ENCODE measurements at places on chromosomes 1 and 21. TPM values are rescaled to one million over a fixed set of nuclear protein-coding genes. Genes with fewer than 3 reads are reported as not detected.

The DCST1 gene
- total RNA-seq, result not detected

- DNase-seq, result no peak
These were observed 22.8 kb downstream of the KIAA1614 start for GRCh38 chr1:180935326-180936109.

GRCh38 chr1:19341201-19342061, 29.3 kb downstream of the SLC66A1 start:
- peak; percentile 88 for DNase-seq

The PIGV gene
- total RNA-seq, result 23.9 TPM

DNA sequence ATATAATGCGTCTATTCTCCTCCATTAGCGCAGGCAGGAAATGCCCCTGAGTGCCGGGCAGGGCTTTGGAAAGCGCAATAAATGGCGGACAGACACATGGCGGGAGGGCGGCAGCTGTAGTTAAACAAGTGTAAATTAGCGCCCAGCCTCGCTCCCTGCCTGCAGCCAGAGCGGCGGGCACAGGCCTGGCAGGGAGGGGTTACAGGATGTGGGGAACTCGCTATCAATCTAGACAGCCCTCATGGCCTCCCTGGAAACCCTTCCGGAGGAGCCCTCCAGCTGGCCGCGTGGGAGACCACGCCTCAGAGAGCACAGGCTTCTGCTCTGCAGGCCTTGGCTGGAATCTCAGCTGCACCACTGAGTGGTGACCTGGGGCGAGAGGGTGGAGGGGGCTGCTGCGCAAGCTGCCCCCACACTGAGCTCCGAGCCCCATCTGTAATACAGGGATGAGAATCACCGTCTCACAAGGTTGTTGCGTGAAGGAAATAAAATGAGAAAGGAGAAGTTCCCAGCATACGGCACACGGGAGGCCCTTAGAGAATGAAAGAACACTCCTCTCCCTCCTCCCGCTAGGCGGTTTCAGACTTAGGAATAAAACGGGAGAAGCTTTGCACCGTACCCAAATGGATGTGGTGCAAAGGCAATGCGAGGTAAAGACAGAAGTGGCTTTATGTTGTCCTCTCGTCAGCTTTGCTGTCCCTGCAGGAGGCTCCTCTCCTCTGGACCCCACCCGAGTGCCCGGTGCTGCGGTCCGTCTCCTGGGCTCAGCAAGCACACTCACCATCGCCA, 167.2 kb upstream of the POU3F1 start:
- peak; percentile 22 for DNase-seq

DNA sequence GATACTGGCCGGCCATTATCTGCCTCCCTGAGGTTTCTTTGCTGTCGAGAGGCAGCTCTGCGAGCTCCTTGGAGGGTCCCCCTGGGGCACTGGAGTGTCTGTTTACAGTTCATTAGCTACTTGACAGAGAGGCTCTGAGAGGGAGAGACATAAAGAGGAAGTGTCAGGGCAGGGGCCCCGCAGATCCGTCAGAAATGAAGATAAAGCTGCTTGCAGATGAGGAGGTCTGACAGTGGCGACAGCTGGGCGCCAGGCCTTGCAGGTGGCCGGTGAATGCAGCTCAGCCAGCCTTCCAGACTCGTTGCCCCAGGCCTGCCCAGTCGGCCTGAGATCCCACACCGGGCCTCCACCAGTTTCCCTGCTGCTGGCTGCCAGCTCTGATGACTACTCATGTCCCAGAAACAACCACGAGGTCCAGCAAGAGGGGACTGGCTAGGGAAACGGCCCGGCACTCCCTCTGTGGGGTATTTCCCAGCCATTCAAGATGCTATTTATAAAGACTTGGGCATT, 84.7 kb downstream of the DISP3 start:
- DNase-seq, result no peak

GRCh38 chr1:80639777-80640533, 1160.8 kb upstream of the ADGRL2 start:
- no peak for DNase-seq

- no peak for DNase-seq
These were observed 56.1 kb downstream of the DNTTIP2 start for GRCh38 chr1:93822730-93823425.

The ITPKB gene
- total RNA-seq, result 40.8 TPM

The CELA2A gene
- not detected for total RNA-seq

DNA sequence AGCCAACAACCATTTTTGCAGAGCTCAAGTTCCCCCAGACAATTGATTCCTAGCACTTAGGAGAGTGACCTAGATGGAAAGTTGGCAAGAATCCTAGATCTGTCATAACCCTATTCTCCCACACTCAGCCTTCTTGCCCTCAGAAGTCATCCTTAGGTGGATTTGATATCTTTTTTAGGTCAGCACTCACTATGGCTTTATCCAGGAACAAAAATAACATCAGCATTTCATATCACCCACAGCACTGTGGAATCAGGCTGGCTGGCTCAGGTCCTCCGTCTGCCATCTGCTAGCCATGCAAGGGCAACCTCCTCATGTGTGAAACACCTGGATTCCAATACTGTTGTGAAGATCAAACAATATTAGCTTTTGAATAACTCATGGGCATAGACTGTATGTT, 6.0 kb downstream of the DPT start:
- DNase-seq, result no peak

DNA sequence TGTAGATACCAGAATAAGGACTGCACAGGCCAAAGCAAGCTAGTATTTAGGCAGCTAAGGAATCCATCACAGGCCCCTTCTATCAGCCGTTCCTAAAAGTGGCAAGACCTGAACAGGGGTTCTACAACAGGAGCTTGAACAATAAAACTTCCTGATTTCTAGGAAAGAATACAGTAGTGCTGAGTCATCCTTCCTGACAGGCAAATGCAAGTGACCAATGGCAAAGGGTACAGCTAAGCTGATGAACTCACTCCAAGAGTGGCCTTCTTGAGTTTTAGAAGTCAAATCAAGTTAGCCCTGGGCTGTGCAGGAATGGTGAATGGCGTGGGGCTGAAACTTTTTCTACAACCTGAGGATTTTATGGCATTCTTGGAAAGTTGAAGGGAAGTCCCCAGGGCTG, 112.9 kb downstream of the GREM2 start:
- no peak for DNase-seq

DNA sequence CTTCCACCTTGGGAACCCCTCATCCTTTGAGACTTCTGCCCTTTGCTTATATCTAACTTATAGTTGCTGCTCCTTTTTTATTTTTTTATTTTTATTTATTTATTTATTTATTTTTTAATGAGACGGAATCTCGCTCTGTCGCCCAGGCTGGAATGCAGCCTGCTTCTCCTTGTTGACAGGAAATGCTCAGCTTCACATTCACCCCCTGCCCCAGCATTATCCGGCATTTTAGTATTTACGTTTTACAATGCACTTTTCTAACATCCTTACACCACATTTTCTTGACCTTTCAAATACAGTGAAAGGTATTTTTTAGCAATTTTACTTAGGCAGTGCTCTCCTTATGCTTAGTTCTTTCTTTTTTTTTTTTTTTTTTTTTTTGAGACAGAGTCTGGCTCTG, 14.9 kb downstream of the CXADR start:
- no peak for DNase-seq

DNA sequence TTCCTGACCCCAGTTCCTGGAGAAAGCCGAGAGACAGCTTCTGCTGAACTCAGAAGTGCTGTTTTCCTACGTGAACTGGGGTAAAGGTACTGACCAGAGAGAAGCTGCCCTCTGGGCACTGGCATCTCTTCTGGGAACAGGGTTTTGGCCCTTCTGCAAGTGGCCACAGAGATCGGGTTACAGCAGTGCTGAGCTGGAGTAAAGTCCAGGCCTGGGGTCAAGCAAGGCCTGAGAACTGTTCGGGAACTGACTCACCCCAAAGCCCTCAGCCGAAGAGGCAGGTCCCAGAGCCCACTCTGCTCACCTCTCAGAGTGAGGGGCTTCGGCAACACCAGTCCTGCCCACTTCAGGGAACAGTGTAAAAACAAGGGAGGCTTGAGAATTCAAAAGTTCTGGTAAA, 177.2 kb upstream of the RUNX1 start:
- no peak for DNase-seq

GRCh38 chr1:218537122-218537913, 192.2 kb downstream of the TGFB2 start:
- DNase-seq, result no peak

- no peak for DNase-seq
These were observed 117.5 kb downstream of the PRDM16 start for GRCh38 chr1:3186526-3186921.

All from activated CD8-positive, alpha-beta T cell treated with anti-CD3 and anti-CD28 coated beads for 36 hours (primary cell).